ENCODE measurements at places on chromosomes 6 and 20.

DNA sequence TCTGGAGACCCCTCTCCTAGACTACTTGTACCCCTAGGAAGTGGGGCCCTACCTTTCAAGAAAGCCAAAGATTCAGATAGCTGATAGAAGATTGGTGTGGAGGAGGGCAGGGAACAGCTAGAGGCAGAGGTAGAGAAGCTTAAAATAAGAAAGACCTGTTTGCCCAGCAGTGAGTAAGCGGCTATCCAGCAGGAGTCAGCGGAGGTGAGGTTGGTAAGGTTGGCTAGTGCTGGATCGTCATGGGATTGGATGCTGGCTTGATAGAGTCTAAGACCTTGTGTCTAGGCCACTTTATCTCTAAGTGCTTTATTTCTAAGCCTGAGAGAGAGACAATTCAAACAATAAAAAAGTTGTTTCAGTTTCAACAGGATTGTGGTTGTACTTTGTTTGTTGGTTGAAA lies 19.1 kb downstream of the ANKS1A start:
- no peak for DNase-seq

DNA sequence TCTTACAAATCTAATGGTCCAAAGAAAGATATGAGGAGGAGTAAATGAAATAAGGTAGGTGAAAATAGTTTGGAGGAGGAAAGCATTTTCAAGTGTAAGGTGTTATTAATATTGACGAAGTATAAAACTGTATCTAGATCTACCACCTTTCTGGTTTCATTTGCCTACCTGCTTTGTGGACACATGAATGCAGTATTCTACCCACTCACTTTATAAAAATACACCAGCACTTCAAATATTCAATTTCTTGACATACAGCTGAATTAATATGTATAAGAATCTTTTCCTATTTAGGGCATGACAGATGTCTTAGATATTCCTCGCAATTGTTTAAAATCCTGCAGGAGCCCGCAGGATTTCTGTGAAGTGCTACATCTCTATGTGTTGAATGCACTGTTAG lies 108.0 kb downstream of the BCAS1 start:
- DNase-seq, result no peak

- no peak for DNase-seq
Measured at GRCh38 chr6:10535193-10535592, 14.0 kb downstream of the GCNT2 start.

DNA sequence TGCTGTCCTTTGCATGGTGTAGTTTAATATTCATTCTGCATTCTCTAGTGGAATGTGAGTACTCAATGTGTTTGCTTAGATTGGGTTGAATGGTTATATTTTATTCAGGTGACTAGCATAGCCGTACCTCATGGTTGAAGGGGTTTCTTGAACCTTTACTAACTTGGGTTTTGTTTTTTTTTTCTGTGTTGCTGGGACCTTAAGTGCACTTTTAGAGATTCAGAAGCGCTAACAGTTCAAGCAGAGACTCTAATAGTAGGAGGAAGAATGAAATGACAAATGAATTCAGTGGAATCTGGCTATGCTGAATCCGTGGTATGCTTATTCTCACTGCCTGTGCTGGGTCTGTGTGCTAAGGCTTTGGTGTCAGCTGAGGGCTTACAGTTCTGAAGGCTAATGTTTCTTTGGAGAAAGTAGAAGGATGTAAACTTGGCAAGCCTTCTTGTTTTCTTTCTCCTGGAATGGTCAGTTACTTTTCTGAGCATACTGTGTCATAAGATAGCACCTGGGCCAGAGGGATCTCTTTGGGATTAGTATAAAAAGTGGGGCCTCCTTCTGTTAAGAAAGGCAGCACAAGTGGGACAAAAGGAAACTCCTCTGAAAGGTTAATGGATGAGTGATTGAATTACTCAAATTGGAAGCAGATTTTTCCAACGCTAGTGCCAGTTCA lies 28.7 kb downstream of the RNF144B start:
- no peak for DNase-seq

- DNase-seq, result no peak
Measured at GRCh38 chr6:90209527-90209926, 87.1 kb downstream of the BACH2 start.

GRCh38 chr20:52614051-52614863 lies 357.9 kb upstream of the TSHZ2 start:
- DNase-seq, result no peak

DNA sequence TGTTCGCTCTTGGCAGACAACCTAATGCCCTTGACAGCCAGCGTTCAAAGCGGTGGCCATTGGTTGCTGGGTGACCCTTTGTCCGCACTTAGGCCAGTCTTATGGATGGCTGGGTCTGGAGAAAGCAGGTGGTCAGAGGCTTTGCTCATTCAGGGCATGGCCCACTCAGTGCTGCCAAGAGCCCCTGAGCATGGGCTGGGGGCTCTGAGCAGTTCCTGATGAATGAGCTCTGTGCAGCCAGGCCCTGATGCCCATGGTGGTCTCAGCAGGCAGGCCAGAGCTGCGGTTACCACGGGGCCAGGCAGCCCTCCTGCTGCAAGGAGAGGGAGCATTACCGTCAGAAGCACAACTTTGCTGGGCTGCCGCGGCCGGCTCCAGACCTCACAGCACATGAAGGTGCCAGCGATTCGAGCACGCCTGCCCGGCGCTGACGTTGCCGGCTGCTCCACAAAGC lies 36.3 kb downstream of the CDH4 start:
- no peak for DNase-seq

DNA sequence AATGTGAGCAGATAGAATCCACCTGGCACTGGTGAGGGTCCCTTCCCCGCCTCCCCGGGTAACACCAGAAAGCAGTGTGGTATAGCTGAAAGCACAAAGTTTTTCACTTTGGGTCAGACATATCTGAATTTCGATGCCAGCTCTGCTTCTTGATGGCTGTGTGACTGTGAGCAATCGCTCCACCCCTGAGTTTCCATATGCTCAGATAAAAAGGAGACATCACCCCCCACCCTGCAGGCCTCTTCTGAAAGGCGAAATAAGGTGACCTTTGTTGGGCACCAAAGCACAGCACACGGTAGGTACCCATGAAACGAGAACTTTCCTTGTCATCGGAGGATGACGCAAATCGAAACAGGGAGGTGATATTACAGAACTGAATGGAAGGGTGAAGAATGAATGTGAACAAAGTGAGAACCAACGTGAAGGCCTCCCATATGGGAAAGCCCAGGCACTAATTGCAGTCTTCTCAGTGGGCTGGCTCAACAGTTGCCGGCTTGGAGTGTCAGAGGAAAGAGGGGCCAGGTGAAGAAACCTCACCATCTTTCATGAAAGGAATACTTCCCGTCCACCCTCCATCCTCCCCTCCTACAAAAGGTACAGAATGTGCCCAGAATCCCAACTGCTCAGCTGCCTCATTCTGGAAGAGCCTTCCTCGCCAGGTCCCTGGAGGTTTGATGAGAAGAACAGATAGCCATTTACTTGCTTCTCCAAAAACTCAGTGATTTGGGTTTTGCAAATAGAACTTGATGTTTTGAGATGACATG lies 61.8 kb downstream of the NFATC2 start:
- no peak for DNase-seq

- no peak for DNase-seq
Measured at GRCh38 chr6:60681806-60682205, 1604.2 kb downstream of the KHDRBS2 start.

- DNase-seq, result no peak
Measured at GRCh38 chr6:24004659-24005058, 121.4 kb upstream of the NRSN1 start.

DNA sequence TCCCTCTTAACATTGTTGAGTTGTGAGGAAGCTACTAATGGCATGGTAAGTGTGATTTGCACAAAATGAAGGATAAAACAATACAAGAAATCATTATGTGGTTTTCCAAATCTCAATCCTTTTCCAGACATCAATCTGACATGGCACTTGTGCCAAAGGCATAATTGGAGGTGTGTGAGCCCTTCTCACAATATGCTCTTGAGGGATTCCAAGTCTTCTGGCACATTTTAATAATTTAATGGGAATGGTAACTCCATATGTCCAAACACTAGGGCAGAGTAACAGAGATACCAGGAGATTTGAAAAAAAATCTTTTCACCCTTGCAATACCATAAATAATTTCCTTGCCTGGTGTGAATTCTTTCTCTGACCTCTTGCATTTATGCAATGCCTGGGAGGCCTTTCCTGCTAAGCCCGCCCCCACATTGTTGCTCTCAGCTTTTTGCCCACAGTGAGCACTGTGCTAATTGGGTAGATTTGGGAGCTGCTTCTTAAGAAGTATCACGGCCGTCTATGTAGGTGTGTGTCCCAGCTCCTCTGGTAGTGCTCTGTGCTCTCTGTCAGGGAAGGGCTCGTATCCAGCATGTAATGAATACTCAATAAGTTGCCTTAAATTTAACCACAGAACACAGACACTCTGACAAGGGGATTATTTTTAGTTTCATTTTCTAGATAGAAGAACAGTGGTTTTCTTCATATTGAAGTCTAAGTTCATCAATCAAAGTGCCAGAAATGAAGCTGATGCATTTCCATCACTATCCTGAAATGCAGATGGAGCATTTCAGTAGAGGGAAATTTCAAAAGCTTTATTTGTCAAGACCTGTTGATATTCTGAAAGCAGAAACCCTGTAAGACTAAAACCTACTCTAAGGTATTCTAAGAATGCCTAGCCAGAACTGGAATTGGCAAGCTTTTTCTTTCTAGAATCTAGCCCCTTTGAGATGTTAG lies 54.4 kb upstream of the CEP85L start:
- no peak for DNase-seq

DNA sequence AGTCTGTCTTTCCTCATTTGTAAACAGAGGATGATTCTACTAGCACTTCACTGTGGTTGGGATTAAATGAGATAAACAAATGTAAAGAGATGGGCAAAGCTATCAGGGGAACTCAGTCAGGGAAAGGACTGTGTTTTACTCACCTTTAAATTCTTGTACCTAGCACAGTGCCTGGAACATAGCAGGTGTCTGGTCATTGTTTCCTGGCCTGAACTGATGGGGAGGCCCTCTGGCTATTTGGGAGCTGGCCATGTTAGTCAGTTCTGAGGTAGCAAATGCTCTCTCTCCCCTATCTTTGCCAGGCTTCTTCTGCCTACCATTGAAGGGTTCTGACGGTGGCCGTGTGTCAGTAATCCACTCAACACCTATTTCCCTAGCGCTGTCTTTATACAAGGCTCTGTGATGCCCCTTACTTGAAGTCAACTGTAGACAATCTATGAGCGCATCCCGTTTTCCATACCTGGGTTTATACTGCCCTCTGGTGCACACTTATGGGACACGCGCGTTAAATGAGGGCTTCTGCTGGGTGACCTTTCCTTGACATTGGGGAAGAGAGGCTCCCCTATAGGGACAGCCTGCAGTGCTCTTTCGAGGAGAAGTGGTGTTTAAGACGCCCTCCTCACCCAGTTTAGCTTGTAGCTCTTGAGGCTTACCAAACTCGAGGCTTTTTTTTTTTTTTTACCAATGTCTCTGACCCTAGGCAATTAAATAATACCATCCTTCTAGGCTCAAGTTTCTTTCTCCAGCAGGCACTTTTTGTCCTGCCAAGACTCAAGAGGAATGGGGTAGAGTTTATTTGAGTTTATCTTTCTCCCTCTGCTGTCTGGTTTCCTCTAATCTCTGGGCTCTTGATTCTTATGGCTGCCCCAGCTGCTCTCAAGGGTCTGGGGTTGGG lies 4.0 kb upstream of the SPATS1 start:
- DNase-seq, result no peak

GRCh38 chr6:158803733-158804143 lies 15.4 kb downstream of the EZR start:
- DNase-seq, result no peak

DNA sequence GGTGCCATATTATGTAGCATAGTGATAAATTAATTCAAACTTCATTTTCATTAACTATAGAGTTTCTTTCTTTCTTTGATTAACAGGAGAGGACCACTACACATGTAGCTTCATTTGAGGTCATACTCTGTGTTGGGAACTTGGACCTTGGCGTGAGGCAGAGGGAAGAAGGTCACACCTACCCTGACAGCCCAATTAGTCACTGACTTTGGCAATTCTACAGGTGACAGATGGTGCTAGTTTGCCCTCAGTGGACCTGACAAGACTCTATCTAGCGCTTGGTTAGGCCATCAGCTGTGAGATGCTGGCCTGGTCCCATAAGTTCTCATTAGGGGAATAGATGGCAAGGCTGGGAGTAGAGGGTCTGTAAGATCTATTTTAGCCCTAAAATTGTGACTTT lies 14.2 kb downstream of the SLX4IP start:
- DNase-seq, result no peak

GRCh38 chr20:17169585-17170136 lies 57.2 kb upstream of the PCSK2 start:
- no peak for DNase-seq

GRCh38 chr6:52457096-52457495 lies 37.0 kb downstream of the EFHC1 start:
- DNase-seq, result no peak

DNA sequence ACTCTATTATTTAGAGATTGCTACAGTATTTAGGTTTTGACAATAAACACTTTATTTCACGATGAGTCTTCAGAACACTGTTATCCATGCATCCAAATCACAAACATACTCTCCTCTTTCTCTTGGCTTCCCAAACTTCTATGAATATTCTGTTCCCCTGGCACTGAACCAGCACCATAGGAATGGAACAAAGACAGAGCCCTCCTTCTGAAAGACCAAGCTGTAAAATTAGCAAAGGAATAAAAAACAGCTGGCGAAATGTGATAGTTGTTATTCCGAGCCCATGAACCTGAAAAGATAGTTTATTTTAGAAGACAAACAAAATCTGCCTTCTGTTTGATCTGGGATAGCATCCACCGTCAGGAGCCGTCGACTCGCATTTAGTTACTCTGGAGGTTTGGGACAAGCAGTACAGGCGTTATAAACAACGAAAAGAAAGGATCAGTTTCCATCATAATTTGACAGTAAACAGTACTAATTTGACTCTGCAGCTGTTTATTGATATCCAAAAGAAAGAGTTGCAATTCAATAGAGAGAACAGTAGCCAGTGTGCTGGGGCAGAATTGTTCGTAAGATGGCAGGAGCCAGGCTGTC lies 161.4 kb downstream of the CLIC5 start:
- no peak for DNase-seq

- DNase-seq, result no peak
Measured at GRCh38 chr6:117137711-117138110, 127.6 kb upstream of the VGLL2 start.

GRCh38 chr6:5590187-5590586 lies 328.9 kb downstream of the FARS2 start:
- DNase-seq, result no peak

DNA sequence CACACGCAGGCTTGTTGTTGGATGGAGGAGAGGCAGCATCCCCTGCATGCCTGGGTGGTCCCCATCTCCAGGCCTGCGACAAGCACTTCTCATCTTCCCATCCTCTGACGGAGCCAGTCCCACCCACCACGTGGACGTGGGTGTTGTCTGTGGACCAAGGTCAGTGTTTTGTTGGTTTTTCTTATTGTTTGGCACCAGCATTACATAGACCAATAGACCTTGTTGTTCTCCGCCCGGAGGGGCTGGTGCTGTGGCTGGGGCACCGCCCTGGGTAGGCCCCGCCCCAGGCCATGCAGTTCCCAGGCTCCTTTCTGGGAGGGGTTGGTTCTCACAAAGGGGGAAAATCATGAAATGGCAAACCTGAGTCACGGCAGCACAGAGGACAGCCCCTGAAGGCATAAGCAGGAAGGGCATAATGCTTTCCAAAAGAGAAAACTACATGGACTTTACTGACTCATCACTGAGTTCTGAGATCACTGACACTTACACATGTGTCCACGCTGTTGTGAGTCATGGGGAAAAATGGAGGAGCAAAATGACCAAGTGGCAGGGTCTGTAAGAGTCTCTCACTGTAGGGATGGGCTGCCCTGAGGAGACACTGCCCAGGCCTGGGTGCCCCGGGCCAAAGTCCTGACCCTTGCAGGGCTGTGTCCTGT lies 90.8 kb downstream of the THBS2 start:
- peak; percentile 94 for DNase-seq
